ENCODE measurements at places on chromosomes 3 and 15.

DNA sequence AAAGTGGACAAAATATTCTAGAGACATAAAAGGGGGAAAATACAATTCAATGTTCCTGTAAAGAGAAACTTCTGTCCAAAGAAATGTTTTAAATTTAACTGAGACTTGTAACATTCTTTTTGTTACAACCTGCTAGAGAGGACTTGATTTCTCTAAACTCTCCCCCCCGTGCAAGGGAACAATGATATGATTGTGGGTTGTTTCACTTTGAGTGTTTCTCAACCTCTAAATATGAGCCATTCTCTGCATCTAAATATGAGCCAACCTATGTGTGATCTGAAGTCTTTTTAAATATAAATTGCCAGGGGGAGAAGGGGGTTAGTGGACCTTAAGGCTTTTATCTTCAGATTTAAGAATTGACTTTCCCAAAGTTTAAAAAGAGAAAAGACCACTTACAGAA is 14.6 kb downstream of the ZNF860 start:
- DNase-seq, result no peak

DNA sequence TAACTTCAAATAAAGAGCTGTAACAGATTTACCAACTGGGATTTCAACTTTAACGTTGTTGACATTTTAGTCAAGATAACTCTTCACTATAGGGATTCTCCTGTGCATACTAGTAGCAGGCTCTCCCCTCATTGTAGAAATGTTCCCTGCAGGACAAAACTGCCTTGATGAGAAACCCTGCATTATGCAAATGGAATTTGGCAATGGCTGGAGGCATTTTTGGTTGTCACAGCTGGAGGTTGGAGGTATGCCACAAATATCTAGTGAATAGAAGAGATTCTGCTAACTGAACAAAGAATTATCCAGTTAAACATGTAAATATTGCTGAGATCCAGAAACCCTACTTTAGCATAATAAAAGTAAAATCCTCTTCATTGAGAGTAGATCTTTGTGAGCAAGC is 928.8 kb upstream of the ALCAM start:
- no peak for DNase-seq

GRCh38 chr3:130569461-130570365 is 52.7 kb downstream of the COL6A6 start:
- DNase-seq, result no peak

- DNase-seq, result no peak
Observed at GRCh38 chr3:31880482-31881078, 100.5 kb downstream of the OSBPL10 start.
